ENCODE measurements at places on chromosomes 1 and 21. TPM values are rescaled to one million over a fixed set of nuclear protein-coding genes. Genes with fewer than 3 reads are reported as not detected.

- DNase-seq = peak; percentile 41
Observed at GRCh38 chr1:185157599-185158412, 839 bp downstream of the SWT1 start.

GRCh38 chr1:77639056-77639455 lies 43.4 kb downstream of the ZZZ3 start:
- no peak for DNase-seq

GRCh38 chr1:183203094-183203493 lies 17.0 kb downstream of the LAMC2 start:
- DNase-seq = no peak

DNA sequence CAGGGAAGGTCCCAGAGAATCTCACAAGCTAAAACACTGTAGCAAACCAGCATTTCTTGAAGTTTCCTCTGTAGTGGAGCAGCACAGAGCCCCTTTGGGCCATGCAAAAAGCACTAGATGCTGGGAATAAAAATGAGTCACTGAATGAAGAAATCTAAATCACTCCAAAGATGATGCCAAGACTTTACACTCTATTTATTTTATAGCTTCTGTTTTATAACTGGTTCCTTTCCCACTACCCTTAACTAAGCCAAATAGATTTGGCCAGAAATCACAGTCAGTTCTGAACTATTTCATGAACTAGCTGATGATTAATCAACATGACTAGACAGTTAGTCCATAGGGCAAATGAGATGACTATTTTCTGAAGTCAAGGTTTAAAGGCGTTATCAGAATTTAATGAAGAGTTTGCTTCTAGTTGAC lies 89.5 kb downstream of the SCMH1 start:
- DNase-seq = peak; percentile 81

- no peak for DNase-seq
Observed at GRCh38 chr1:24074196-24074595, 37.7 kb downstream of the MYOM3 start.

DNA sequence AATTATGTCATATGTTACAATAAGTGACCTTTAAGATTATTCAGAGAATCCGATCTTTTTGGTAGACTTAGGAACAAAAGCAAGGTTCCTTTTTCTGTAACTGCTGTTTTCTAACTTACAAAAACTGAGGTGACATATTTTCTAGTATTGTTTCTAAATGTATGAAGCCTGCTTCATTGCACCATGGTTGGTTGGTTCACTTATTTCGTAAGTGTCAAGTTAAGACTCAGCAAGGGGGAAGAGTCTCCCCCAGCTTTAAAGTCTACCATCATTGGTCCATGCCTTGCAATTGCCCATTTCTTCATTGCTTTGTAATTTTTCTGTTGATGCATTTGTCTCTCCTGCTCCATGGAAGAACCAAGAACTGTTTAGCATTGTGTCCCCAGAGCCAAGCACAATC lies 136.9 kb downstream of the DISC1 start:
- DNase-seq = no peak

DNA sequence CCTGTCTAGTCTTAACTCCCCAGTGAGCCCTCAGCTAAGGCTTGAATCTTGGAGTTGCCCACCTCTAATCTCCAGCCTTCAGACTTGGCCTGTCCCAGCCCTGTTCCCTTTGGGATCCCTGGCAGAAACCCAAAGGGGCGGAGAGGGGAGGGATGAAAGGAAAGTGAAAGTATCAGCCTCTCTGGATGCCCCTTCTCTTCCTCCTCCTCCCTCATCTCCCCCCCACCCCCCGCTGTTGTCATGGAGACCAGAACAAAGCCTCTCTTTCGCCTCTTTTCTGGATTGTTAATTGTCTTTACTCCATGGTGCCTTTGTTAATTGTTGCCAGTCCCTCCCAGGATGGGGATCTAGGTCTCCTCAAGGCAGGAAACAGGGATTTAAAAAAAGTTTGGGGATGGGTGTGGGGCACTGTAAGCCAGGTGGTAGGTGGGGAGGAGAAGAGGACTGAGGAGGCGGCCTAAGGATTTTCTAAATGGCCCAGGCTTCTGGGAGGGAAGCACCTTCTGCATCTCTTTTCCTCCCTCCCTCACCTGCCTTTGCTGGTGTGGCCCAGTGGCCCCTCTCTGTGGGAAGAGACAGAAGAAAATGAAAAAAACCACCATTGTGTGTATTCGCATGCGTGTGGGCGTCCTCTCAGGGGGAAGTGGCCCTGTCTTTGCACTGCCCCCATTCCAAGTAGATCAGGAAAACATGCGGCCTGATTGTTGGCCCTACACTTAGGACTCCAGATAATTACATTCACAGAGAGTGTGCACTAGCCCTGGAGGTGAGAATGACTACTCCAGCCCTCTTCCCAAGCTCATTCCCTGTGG lies 7.5 kb upstream of the SOX13 start:
- DNase-seq = no peak

- no peak for DNase-seq
Observed at GRCh38 chr1:74858136-74858535, 125.2 kb downstream of the TYW3 start.

DNA sequence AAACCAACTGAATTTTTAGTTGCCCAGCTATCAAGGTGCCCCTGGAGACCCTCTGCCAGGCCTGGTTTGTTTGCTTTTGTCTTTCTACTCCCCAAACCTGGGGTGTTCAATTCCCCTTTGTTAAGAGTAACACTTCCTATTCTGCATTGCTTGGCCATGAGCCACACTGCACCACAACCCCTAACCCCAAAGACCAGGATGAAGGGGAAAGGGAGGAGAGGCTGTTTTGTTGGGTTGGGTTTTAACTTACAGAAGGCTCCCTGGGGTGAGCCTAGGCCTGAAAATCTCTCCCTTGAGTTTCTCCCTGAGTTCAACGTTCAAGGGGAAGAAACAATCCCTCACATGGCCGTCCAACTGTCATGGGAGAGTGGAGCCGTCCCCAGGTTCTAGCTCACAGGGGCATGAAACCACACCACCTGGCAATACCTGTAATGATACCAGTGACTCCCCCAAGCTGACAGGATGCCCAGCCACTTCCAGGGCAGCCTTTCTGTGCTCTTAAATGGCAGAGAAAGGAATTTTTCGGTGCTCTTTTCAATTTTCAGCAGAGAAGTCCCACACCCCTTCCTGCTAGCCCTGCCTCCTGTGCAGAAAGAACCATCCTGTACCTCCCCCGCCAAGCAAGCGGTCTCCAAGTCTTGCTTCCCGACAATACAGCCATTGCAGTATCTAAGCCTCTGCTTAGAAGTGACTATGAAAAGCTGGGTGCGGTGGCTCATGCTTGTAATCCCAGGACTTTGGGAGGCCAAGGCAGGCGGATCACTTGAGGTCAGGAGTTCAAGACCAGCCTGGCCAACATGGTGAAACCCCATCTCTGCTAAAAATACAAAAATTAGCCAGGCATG lies 14.9 kb downstream of the SLC45A3 start:
- DNase-seq = peak; percentile 54

GRCh38 chr1:18484276-18484675 lies 3.5 kb downstream of the KLHDC7A start:
- DNase-seq = no peak

GRCh38 chr1:87673309-87673708 lies 344.6 kb downstream of the LMO4 start:
- no peak for DNase-seq

DNA sequence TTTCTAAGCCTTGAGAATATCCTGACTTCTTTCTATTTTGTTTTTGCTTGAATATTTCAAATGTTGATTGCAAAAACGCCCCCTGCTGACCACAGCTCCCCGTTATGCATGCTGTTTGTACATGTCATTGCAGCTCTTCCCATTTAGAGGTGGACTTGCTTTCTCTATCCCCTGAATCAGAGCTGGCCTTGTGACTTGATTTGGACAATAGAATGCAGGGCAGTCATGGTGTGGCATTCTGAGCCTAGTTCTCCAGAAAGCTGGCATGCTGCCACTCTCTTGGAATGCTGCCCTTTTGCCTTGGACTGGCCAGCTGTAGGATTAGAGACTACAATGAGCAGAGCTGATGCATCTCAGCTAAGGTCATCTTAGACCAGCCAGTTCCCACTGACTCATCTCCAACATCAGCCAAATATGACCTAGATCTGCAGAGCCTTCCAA lies 1561.5 kb downstream of the MRPL39 start:
- DNase-seq = peak; percentile 3

GRCh38 chr1:38865112-38865715 lies 5.6 kb upstream of the RRAGC start:
- no peak for DNase-seq

DNA sequence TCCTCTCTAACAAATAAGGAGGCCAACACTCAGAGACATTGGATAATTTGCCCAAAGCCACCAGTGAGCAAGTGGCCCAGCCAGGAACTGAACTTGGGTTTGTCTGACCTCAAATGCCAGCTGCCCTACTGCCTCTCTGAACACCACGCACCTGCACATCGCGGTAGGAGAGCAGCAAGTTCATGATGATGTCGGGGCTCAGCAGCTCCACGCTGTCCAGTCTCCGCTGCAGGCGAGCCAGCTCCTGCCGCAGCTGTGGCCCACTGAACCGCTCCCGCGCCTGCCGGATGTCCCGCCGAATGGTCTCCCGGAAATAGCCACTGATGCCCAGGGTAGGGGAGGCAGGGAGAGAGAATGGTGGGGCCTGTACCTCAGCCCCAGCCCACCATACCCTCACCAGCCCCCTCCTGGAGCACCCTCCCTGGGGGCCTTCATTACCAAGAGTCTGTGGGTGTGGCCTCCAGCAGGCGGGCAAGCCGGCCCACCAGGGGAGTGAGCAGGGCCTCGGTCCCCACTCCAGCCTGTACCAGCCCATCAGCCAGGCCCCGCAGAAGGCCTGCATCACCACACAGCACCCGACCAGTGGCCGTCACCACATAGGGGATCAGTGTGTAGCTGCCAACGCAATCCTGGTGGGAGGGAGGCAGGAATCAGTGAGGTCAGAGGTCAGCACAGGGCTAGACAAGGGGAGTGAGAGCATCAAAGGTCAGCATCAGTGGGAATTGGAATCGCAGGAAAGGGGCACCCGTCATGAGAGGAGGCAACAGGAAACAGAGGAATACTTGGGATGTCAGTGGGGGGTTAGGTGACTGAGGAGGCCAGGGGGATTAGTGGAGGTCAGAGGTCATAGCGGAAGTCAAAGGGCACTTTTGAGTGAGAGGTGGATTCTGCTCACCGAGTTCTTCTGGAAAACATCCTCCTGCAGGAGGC lies 2.7 kb downstream of the MAP3K6 start:
- no peak for DNase-seq

- no peak for DNase-seq
Observed at GRCh38 chr1:54099061-54099610, 45.7 kb downstream of the TCEANC2 start.

DNA sequence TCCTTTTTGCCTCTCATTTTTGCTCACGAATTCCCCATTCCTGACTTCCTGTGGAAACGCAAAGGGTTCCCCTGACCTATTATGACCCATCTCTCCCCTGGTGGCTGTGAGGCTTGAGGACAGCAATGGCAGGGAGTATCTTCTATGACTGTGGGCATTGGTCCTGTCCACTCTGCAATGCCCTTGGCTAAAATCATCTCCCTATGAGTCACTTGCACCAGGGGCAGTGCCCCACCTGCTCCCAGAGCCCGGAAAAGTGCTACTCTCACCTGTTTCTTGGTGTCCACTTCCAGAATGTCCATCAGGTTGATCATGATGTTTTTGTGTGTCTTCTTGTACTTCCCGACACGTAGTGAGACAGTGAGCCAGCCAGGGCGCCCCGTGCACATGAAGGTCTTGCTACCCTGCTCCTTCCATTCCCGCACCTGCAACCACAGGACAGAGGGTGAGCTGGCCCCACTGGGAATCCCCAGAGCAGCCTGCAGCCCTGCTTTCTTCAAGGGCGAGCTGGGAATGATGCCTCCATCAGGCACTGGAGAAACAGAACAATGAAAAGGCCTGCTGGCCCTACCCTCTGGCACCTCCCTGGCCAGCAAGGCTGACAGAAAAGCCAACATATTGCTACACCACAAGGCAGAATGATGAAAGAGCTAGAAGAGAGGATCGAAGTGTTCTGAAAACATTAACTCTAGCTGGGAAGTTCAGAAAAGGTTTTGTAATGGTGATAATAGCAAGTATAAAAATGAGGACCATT lies 3.5 kb downstream of the DHCR24 start:
- no peak for DNase-seq

DNA sequence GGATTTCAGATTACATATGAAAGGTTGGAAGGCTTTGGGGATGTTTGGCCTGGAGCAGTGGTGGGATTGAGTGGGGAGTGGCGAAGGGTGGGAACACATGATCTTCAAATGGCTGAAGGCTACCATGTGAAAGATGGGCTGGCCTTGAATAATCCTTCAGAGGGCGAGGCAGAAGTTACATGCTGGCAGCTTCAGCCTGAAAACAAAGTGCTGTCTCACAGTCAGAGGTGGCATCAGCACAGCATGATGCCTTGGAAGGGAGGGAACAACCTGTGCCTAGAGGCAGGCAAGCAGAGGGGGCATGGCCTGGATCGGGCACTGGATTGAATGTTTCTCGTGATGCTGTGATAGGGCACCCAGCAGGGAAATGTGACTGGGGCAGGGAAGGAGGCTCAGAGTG lies 130.8 kb downstream of the BEND5 start:
- DNase-seq = no peak

DNA sequence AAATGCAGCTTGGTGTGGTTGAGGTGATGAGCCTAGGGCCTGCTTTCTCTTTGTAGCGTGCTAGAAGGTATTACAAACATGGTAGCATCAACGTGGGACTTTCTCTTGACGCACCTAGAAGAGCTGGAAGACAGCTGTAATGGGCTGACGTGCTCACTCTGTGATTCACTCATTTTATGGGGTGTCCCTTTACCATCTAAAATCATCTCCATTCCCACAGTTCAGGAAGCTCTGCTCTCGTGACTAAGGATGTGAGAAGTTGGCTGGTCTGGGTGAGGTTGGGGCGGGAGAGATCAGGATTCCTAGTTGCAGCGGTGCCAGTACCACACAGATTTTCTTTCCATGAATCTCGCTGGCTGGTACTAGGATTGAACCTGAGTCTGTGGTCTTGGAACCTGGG lies 4.2 kb downstream of the HTR6 start:
- no peak for DNase-seq

GRCh38 chr1:58885998-58886397 lies 102.2 kb upstream of the JUN start:
- DNase-seq = no peak

- DNase-seq = no peak
Observed at GRCh38 chr21:17446737-17447136, 66.1 kb upstream of the CXADR start.

DNA sequence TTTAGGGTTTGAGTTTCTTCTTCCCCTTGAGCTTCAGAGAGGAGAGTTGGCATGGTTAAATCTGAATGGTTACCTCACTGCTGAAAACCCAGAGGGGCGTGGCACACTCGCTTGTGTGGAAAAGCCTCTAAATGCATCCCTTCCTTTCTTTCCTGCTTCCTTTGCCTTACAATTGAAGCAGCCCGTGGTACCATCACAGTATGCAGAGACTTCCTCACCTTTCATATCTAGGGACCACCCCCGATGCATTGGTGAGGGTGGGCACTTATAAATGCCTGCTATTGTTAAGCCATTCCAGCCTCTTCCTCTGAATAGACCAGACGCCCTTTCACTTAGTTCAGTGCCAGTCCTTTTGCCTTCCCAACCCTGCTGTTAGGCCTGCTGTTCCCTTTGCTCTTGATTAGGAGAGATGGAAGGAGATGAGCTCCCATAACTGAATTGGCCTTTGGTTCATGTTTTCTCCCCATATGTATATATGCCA lies 21.9 kb upstream of the LAX1 start:
- DNase-seq = no peak

MPL gene
- 0.21 TPM for polyA plus RNA-seq

CDA gene
- polyA plus RNA-seq = 0.64 TPM

KIFAP3 gene
- polyA plus RNA-seq = 24.5 TPM

ADCY10 gene
- polyA plus RNA-seq = 0.25 TPM

ADAMTS5 gene
- 7.8 TPM for polyA plus RNA-seq
